NCI-H2081 treated with DMSO at 0.1 percent for 48 hours (cell line): ENCODE measurements at places on chromosomes 2 and 18.

DNA sequence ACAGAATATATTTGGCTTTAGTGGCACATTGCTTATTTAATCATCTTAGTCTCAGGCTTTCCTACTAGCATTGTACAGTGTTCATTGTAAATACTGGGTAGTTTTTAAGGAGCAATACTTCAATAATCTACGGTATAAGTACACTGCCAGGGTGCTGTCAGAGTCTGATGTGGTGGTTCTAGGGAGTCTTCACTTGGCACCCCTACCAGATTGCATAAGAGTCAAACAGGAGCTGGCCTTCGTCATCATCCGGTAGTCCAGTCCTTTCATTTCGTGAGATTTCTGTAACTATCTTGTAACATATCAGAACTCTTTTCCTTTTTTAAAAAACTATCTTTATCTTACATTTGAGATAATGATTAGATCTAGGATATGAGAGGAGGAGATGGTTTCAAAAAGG, 91.1 kb downstream of the ZNF532 start:
- DNase-seq: no peak

- DNase-seq: no peak
Observed at GRCh38 chr2:97948926-97949325, 46.8 kb downstream of the TMEM131 start.

DNA sequence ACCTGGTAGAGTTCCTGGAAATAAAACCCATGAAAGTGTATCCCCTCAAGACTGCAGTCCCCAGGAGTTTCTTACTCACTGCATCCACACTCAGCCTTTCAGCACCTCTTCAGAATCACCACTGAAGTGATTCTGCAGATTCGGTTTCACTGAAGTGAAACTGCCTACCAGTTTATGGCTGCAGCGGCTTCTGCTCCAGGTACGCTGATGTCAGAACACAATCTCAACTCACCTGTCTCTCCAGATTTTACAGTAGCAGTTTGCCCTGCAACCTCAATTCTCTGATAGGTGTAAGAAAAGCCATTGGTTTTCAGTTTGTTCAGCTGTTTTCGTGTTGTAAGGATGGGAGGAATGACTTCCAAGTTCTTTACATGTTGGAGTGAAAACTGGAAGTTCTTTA, 124.8 kb downstream of the TSN start:
- no peak for DNase-seq

- no peak for DNase-seq
Observed at GRCh38 chr2:171191021-171191420, 30.3 kb upstream of the TLK1 start.

- no peak for DNase-seq
Observed at GRCh38 chr2:12478151-12479064, 238.3 kb upstream of the TRIB2 start.

DNA sequence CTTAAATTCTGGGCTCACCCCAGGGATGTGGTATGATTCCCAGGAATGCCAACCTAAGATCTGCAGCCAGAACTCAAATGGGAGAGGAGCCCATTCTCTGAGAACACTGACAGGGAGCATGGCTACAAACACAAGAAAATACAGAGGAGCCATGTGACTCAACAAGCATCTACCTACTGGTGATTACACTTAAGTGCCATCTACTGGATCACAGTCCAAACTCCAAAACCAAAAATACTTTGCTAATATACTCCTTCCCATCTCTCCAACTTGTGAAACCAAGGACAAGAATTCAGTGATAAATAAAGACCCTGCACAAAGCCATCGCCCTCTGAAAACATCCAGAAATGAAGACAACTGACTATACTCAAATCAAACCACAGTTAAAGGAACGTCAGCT, 116.9 kb downstream of the NR4A2 start:
- no peak for DNase-seq

- no peak for DNase-seq
Observed at GRCh38 chr2:158586491-158586890, 129.7 kb downstream of the PKP4 start.

GRCh38 chr2:123913143-123913735, 111.8 kb upstream of the CNTNAP5 start:
- DNase-seq: no peak

DNA sequence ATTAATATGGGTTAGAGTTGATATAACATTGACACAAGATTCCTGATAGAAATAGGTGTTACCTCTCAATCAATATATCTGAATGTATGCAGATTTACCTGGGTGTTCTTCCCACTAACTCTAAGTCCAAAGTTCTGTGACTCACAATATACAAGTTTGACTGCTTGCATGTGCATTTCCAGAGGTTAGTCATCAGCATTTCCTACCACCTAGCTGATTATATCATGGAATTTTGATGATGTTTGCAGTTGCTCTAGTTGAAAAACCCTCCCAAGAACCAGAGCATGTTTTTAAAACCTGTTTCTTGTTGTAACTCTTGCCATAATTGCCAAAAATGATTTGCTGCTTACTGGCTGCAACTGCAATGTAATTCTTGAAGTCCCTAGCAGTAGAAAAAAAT, 15.0 kb upstream of the DSG1 start:
- DNase-seq: no peak

GRCh38 chr2:11701751-11702301, 31.8 kb upstream of the NTSR2 start:
- DNase-seq: no peak

- no peak for DNase-seq
Observed at GRCh38 chr2:55223958-55224760, 7.9 kb downstream of the CLHC1 start.

GRCh38 chr18:65852273-65852672, 101.5 kb downstream of the CDH7 start:
- no peak for DNase-seq

GRCh38 chr2:29123617-29124349, 8.6 kb downstream of the CLIP4 start:
- DNase-seq: no peak

DNA sequence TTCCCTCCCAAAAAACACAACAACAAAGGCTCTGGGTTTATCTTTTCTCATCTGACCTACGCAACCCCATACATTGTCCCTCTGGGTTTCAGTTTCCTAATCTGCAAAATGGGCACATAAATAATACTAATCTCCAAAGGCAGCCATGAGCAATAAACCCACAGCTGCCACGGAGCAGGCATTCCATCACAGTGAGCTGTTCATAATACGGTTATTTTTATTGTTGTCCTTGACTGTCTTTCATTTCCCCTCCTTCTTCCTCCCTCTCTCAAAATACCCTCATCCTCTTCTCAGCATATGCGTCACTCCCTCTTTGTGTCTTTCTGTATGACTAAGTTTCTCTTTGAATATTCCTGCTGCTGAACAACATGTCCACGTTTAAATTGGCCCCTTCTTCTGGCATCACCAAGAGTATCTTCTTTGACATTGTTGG, 129.8 kb upstream of the CAB39 start:
- no peak for DNase-seq

GRCh38 chr2:36561237-36561944, 36.6 kb downstream of the FEZ2 start:
- no peak for DNase-seq

DNA sequence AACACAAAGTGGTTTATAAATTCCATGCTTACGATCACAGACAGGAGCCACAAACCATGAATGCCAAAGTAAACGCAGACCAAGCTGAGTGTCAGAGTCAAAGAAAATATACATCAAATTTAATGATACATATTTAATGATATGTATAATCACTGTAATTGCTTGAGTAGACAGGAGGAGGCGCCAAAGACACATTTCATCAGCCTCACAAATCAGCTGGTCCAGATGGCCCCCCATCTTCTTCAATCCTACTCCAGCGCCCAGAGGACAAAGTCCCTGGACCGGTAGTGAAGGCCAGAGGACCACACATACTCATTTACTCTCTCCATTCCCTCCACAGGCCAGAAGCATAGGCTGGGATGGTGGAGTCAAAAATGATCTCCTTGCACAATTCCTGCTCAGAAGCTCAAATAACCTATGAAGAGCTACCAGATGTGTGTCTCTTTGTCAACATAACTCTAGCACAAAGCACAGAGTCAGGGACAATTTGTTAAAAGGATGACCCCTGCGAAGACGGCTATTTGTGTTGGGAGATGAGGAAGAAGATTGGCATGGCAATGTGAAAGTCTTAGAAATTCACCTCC, 149.3 kb upstream of the PGAP1 start:
- no peak for DNase-seq

- DNase-seq: no peak
Observed at GRCh38 chr2:127541809-127542208, 6.3 kb downstream of the MYO7B start.

DNA sequence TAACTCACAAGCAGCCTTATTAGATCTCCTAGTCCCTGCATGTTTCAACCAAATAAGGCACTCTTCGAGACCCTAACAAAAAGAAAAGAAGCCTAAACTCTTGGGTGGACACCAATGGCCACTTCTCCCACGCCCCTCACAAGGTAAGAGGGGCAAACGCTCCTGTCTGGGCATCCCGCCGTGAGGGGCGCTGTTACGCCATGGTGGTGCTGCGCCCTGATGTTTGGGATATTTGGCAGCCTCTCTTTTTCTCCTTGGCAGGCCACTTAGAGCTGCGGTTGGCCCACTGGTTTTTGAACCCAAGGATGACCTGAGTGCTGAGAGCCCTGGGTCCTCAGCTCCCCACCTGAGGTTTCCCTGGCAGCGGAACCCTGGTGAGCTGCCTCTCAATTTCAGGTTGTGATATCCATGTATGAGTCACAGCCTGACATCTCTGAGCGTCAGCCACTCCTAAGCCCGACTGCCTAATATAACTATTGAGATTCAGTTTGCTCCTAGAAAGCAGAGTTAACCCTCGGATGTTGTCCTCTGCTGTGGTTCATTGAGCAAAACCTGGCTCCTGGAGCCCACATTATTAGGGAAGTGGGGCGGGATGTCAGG, 103.3 kb downstream of the COL6A3 start:
- DNase-seq: no peak
